CD4-positive, alpha-beta memory T cell (primary cell): ENCODE measurements at places on chromosomes 2 and 18. TPM values are rescaled to one million over a fixed set of nuclear protein-coding genes. Genes with fewer than 3 reads are reported as not detected.

- H3K4me1 ChIP-seq: no peaks in the 10 kb centered on the region
- no peak overlapping the region for H3K4me3 ChIP-seq
- H3K36me3 ChIP-seq: peaks cover 31% of the 10 kb centered on the region
- no peak overlapping the region for H3K27ac ChIP-seq
- DNase-seq: no peak
These were observed 33.8 kb downstream of the CCDC93 start for GRCh38 chr2:117979911-117980701.

GRCh38 chr18:9243029-9243428, 91.5 kb upstream of the TWSG1 start:
- no peak overlapping the region for H3K27ac ChIP-seq
- peaks cover 31% of the 10 kb centered on the region for H3K36me3 ChIP-seq
- no peak for DNase-seq
- H3K27me3 ChIP-seq: no peaks in the 10 kb centered on the region
- H3K4me1 ChIP-seq: no peaks in the 10 kb centered on the region

GRCh38 chr2:126811101-126811500, 87.6 kb upstream of the TEX51 start:
- DNase-seq: no peak
- H3K4me1 ChIP-seq: no peaks in the 10 kb centered on the region
- H3K27me3 ChIP-seq: no peaks in the 10 kb centered on the region
- no peak overlapping the region for H3K27ac ChIP-seq

Gene DSC3
- total RNA-seq: not detected

Gene ALPI
- not detected for total RNA-seq

Gene SERPINB5
- not detected for total RNA-seq

- H3K27ac ChIP-seq: no peak overlapping the region
- H3K27me3 ChIP-seq: no peaks in the 10 kb centered on the region
- no peak overlapping the region for H3K4me3 ChIP-seq
- DNase-seq: no peak
- H3K4me1 ChIP-seq: no peaks in the 10 kb centered on the region
These were observed 64.2 kb upstream of the GREB1L start for GRCh38 chr18:21177822-21178221.

Gene CREG2
- total RNA-seq: not detected

Gene SCYGR6
- total RNA-seq: not detected

DNA sequence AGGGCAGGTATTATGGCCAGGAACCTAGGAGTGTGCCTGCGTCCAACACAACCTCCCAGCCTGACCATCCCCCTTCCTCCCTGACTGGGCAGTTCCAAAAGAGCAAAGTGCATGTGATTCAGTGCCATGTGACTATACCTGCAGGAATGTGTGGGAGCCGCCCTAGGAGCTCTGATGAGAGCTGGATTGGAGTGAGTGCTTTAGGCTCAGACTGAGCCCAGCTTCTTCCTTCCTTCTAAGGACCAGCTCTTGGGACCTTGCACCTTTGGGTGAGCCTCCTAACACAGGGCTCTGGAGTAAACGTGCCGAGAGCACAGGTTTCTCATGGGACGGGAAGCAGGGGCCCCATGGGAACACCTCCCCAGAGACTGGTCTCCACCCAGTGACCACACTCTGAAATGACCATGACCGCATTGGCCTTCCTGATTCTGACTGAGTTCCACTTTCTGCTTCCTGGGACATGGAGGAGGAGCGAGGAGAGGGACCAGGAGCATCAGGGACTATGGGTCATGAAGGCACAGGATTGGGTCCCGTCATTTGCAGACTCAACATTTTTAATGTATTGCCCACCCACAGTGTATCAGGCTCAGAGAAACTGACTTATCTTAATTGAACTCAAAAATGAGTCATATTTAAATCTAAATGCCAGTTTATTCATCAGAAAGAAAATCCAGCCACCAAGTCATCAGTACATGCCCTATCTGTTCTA, 87.8 kb upstream of the BCL2L11 start:
- H3K36me3 ChIP-seq: no peaks in the 10 kb centered on the region
- no peak overlapping the region for H3K4me3 ChIP-seq
- no peaks in the 10 kb centered on the region for H3K4me1 ChIP-seq
- DNase-seq: no peak

DNA sequence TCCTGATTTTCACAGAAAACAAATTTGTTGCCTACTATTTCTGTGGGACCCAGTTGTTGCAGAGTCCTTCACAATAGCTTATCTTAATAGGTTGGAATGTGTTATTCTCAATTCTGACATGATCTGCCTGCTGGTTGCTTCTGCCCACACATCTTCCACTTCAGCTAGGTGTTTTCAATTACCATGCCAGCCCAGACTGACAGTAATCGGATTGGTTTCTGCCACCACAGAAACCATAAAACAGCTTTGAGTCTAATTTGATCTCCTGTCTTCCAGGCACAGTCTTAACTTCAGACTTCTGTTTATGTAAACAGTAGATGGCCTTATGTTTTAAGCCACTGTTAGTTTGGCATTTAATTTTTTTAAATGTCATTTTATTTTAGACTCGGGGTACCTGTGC, 248.2 kb upstream of the RBMS1 start:
- DNase-seq: no peak
- no peak overlapping the region for H3K27ac ChIP-seq
- H3K4me3 ChIP-seq: no peak overlapping the region
- H3K36me3 ChIP-seq: no peaks in the 10 kb centered on the region
- H3K4me1 ChIP-seq: no peaks in the 10 kb centered on the region

- H3K4me3 ChIP-seq: no peak overlapping the region
- H3K27me3 ChIP-seq: no peaks in the 10 kb centered on the region
- no peak for DNase-seq
- H3K36me3 ChIP-seq: no peaks in the 10 kb centered on the region
- no peak overlapping the region for H3K27ac ChIP-seq
These were observed 317.6 kb downstream of the TNS1 start for GRCh38 chr2:217685255-217685605.

GRCh38 chr2:197137231-197137630, 173.3 kb downstream of the ANKRD44 start:
- H3K4me3 ChIP-seq: no peak overlapping the region
- DNase-seq: no peak
- no peaks in the 10 kb centered on the region for H3K27me3 ChIP-seq
- peaks cover 21% of the 10 kb centered on the region for H3K36me3 ChIP-seq
- peaks cover 92% of the 10 kb centered on the region for H3K4me1 ChIP-seq

DNA sequence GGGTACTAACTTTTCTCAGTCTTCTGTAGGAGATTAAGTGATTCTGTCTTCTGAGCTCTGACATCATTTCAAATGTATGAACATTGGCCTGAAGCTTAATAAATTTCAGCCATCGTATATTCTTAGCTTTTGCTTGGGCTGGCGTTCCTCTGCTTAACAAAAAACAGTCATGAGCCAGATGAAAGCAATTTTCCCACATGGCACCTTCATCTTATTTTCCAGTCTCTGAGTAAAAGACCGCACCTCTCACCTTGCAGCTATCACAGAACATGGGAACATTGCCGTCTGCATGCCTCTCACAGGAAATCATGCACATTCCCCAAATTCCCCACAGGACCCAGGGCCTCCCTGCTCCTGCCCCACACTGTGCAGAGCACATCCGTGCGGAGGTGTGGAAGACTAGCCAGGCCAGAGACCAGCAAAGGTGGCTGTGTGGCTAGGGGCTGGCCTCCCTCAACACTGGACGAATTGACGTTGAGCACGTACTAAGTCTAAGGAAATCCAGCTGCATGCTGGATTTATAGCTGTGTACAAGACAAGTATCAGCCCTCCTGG, 531.8 kb upstream of the ID2 start:
- H3K4me3 ChIP-seq: no peak overlapping the region
- H3K36me3 ChIP-seq: no peaks in the 10 kb centered on the region
- no peak overlapping the region for H3K27ac ChIP-seq
- DNase-seq: no peak
- H3K27me3 ChIP-seq: no peaks in the 10 kb centered on the region

- H3K4me1 ChIP-seq: peaks cover 8% of the 10 kb centered on the region
- no peak for DNase-seq
- H3K27ac ChIP-seq: no peak overlapping the region
- H3K4me3 ChIP-seq: no peak overlapping the region
These were observed 89.0 kb upstream of the PPP1CB start for GRCh38 chr2:28662468-28663181.

GRCh38 chr2:172196768-172197431, 94.2 kb upstream of the DLX2 start:
- no peak overlapping the region for H3K4me3 ChIP-seq
- no peaks in the 10 kb centered on the region for H3K27me3 ChIP-seq
- DNase-seq: no peak
- no peaks in the 10 kb centered on the region for H3K36me3 ChIP-seq
- peaks cover 5% of the 10 kb centered on the region for H3K4me1 ChIP-seq

GRCh38 chr2:88198308-88198707, 28.2 kb downstream of the THNSL2 start:
- H3K27ac ChIP-seq: no peak overlapping the region
- H3K4me1 ChIP-seq: peaks cover 18% of the 10 kb centered on the region
- H3K36me3 ChIP-seq: no peaks in the 10 kb centered on the region
- DNase-seq: no peak
- H3K4me3 ChIP-seq: no peak overlapping the region

DNA sequence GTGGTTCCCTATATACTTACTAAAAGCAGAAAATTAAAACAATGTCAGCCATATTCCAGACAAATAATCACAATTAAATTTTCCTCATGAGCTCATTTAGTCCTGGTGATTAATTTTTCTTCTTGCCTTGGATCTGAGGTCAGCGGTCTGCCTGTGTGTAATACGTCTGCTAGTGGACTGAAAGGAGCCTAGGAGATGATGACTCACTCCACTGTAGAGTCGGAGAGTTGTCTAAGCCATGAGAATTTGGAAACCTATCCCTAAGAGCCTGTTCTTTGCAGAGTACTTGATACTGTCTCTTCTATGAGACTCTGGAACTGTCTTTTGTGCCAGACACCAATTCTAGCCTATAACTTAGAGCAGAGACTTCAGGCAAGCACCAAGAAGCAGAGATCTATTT, 94.2 kb upstream of the RAB27B start:
- no peak overlapping the region for H3K27ac ChIP-seq
- no peak for DNase-seq
- no peaks in the 10 kb centered on the region for H3K36me3 ChIP-seq
- H3K4me1 ChIP-seq: no peaks in the 10 kb centered on the region

DNA sequence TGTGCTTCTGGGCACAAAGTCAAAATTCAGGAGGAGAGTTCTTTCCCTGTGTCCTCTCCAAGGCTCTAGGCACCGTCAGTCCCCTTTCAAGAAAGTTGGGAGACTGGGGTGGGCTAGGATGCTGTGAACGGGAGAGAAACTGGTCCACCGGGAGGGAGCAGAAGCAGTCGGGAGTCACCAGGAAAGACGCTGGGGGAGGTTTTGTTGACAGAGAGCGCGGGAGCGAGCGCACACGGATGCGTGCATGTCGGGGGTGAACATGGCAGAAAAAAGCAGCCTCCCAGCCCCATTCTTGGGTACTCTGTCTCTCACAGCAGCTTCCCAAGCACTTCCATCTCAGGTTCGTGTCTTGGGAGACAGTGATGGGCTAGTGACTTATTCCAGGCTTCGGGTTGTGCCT, 97.1 kb upstream of the PXDN start:
- no peak overlapping the region for H3K4me3 ChIP-seq
- H3K27ac ChIP-seq: no peak overlapping the region
- no peaks in the 10 kb centered on the region for H3K36me3 ChIP-seq
- no peak for DNase-seq

DNA sequence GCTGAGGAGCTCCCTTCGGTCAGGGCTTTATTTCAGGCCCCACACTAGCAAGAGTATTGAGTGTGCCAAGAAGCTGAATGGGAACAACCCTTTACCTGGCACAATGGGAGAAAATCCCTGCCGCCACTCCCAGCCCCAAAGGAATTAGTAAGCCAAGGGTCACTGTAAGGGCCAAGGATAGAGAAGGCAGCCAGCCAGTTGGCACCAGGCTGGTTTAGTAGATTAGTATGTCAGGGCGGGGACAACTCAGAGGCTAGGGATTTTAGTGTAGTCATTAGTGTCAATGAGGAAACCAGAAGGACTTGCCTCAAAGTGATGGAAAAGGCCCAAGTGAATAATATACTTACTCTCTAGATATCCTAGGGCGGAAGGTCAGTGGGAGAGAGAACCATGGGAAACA, 34.9 kb upstream of the CYP26B1 start:
- no peaks in the 10 kb centered on the region for H3K27me3 ChIP-seq
- no peaks in the 10 kb centered on the region for H3K36me3 ChIP-seq
- no peak overlapping the region for H3K4me3 ChIP-seq
- no peak for DNase-seq
- no peak overlapping the region for H3K27ac ChIP-seq

DNA sequence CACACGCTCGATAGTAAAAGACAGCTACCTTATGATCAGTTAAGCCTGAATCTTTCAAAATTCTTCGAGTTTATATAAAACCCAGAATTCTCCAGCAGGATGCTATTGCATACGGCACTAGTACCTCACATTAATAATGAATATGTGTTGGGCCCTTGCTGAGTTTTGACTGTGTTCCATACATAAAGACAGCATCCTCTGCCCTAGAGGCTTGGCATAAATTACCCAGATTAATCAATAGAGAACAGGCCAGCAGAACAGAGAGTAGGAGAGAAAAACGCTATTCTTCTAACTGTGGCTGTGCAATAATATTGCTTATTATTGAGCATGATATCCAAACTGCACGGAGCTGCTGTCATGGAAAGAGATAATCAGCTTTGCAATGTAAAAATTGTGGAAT, 194.3 kb downstream of the SOX11 start:
- H3K36me3 ChIP-seq: no peaks in the 10 kb centered on the region
- no peaks in the 10 kb centered on the region for H3K27me3 ChIP-seq
- no peak for DNase-seq
- H3K27ac ChIP-seq: no peak overlapping the region
- H3K4me3 ChIP-seq: no peak overlapping the region

DNA sequence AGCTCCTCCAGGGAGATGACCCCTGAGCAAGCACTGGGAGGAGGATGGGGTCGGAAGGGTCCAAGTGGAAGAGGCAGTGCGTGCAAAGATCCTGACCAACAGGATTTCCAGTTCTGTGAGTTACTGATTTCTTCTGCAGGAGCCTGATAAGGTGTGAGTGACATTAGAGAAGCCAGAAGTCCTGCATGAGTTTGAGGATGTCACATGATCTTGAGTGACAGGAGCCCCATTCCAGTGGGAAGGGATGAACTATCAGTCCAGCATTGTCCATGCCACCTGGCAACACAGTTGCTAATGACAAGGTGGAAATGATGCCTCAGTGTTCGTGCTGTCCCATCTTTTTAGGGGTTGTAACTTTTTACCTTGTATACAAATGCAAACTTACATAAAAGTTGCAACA, 285.1 kb upstream of the HDAC4 start:
- no peaks in the 10 kb centered on the region for H3K36me3 ChIP-seq
- no peak overlapping the region for H3K27ac ChIP-seq
- no peaks in the 10 kb centered on the region for H3K4me1 ChIP-seq
- H3K27me3 ChIP-seq: no peaks in the 10 kb centered on the region
- no peak for DNase-seq
